ENCODE measurements at places on chromosomes 6 and 20.

GRCh38 chr6:148538261-148539190 lies 195.9 kb downstream of the SASH1 start:
- DNase-seq = no peak

DNA sequence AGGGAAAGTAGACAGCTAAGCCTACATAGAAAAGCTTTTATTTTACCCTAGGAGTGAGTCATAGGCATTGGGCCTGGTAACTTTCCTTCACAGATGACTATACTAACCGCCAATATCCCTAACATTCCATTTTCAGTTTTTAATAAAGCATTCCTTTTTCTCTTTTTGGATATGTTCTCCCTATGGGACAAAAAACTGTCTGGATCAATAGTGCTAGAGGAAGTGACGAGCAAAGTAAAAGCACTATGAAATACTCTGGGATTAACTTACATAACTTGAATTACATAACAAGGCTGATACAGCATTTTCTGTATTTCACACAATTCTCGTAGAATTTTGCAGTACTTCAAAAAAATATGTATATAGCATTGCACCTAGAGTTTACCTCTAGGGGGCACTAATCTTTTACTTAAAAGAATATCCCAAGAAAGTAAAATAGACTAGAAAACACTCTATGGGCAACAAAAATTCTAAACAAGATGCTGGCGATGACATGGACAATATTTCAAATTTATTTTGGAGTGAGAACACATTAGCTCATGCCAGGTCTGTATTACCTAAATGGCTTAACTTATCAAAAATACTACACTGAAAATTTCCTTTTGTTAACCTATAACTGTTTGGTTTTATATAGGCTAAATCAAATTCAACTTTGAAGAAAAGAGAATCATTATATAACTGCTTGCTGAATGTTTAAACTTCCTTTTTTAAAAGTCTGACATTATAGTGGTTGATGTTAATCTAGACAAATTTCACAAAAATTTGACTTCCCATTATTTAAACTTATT lies 66.3 kb upstream of the DST start:
- no peak for DNase-seq

GRCh38 chr6:70166088-70166958 lies 136.6 kb downstream of the COL9A1 start:
- DNase-seq = no peak

DNA sequence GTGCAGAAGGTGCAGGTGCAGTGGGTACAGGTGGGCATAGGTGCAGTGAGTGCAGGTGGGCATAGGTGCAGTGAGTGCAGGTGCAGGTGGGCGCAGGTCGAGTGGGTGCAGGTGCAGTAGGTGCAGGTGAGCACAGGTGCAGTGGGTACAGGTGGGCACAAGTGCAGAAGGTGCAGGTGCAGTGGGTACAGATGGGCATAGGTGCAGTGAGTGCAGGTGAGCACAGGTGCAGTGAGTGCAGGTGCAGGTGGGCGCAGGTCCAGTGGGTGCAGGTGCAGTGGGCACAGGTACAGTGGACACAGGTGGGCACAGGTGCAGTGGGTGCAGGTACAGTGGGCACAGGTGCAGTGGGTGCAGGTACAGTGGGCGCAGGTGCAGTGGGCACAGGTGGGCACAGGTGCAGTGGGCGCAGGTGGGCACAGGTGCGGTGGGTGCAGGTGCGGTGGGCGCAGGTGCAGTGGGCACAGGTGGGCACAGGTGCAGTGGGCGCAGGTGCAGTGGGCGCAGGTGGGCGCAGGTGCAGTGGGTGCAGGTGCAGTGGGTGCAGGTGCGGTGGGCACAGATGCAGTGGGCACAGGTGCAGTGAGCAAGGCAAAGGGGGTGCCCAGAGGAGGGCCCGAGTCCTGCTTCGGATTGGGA lies 15.3 kb downstream of the ZBTB46 start:
- DNase-seq = no peak

GRCh38 chr6:144176043-144176442 lies 25.7 kb downstream of the STX11 start:
- DNase-seq = no peak

All from urinary bladder (tissue), 4 donors.